ENCODE measurements at places on chromosomes 1 and 21.

DNA sequence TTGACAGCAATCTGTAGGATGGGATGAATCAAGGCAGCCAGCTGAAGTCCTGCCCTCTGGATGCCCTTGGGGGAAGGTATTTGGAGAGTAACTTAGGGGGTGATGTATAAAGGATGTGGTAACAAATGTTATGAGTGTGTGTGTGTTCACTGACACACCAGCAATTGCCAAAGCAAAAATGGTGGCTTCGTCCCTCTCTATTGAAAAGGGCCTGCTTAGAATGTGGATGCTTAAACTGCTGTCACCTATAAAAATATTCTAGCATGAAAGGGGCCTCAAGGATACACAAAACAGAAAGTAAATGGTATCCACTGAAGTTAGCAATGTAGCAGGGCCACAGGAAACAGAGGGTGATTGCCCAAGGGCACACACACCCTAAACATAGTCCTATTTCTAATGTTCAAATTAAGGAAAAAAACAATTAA is 15.1 kb upstream of the AIM2 start:
- no peak for DNase-seq

- DNase-seq, result no peak
These were observed 28.5 kb upstream of the RLF start for GRCh38 chr1:40132383-40133311.

DNA sequence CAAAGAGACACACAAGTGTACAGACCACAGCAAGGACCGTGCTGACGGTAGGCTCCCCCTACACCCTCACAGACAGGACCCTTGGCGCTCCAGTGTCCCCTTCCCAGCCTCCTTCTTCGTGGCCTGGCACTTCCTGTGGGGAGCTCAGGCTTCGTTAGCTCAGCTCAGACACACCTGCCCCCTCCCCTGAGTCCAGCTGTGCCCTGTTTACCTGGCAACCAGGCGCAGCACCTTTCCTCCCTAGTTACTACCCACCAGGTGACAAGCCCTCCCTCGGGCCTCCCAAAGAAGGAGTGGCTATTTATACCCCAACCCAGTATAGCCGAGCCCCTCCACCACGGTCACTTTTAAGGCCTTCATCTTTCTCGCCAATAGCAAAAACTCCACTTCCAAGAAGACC is 4.7 kb downstream of the CELF3 start:
- DNase-seq, result no peak

DNA sequence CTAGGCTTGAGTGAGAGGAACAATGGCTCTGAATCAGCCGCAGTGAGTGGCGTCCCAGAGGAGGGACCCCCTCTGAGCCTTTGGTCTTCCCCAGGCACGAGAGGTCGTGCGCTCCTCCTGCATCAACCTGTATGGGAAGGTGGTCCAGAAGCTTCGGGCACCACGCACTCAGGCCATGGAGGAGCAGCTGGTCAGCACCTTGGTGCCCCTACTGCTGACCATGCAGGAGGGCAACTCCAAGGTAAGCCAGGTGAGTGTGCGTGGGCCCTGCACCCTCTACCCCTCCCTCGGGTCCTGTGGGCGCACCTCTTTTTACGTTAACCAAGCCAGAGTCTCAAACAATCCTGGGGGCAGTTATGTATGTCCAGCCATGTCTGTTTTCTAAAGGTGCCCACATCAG is 13.7 kb upstream of the TTC4 start:
- no peak for DNase-seq

GRCh38 chr1:231986631-231987336 is 360.2 kb downstream of the DISC1 start:
- DNase-seq, result no peak

- no peak for DNase-seq
These were observed 27.3 kb upstream of the ZNF496 start for GRCh38 chr1:247358920-247359319.

DNA sequence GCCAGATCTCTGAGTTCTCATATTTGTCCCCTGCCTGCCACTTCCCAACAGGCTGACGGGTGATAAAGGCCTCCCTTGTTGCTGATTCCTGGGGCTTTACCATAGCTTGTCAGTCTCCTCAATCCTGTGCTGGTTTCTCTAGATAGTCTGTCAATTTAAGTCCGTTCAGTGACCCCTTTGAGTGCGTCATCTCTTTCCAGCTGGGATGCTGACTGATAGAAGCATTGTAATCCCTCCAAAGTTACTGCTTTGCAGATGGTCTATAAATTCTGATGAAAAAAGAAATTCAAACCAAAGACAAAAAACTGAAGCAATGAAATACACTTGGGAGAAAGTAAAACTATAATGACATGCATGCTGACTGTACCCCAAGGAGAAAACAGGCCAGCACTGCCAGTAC is 28.3 kb downstream of the RHOU start:
- no peak for DNase-seq

GRCh38 chr1:31885851-31886250 is 52.3 kb downstream of the PTP4A2 start:
- DNase-seq, result no peak

DNA sequence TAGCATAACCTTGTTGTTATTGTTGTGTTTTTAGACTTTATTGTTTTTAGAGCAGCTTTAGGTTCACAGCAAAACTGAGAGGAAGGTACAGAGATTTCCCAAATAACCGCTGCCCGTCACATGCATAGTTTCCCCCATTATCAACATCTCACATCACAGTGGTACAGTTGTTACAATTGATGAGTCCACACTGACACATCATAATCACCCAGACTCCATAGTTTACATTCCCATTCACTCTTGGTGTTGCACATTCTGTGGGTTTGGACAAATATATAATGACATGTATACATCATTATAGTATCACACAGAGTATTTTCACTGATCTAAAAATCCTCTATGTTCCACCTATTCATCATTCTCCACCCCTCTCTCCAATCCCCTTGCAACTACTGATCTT is 25.9 kb upstream of the TOR3A start:
- no peak for DNase-seq

GRCh38 chr1:232477728-232478127 is 152.2 kb downstream of the SIPA1L2 start:
- DNase-seq, result no peak

GRCh38 chr1:27235827-27236226 is 1.4 kb downstream of the WDTC1 start:
- no peak for DNase-seq

DNA sequence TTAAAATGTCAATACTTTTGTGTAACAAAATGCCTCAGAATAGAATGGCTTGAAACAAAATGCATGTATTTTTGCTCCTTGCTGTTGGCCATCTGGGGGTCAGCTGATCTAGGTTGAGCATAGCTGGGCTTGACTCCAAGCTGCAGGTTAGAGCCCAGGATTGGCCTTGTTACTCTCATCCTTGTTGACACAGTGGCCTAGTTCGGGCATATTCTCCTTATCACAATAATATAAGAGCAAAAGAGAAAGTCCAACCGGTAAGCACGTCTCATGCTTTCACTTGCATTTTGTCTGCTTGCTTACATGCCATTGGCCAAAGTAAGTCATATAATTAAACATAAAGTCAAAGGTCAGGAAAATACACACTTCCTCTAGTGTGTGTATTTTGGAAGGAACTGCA is 456.2 kb downstream of the KCNT2 start:
- no peak for DNase-seq

DNA sequence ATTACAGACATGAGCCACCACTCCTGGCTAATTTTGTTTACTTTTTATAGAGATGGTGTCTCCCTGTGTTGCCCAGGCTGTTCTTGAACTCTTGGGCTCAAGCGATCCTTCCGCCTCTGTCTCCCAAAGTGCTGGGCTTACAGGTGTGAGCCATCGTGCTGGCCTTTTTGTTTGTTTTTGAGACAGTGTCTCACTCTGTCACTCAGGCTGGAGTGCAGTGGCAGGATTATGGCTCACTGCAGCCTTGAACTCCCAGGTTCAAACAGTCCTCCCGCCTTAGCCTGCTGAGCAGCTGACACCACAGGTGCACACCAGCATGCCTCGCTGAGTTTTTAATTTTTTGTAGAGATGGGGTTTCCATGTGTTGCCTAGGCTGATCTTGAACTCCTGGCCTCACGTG is 49.1 kb downstream of the ADARB1 start:
- no peak for DNase-seq

DNA sequence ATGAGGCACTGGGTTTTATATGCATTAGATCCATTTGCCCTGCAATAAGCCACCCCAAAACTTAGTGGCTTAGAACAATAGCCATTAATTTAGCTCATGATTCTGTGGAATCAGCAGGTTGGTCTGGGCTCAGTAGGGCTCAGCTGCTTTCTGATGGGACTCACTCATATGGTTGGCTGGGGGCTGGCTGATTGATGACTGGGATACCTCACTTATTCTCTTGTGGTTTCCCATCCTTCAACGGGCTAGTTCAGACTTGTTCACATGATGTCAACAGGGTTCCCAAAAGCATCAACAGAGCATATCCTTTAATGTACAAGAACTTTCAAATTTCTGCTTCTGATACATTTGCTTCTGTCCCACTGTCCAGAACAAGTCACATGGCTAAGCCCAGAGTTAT is 43.2 kb downstream of the DNM3 start:
- DNase-seq, result no peak

- no peak for DNase-seq
These were observed 56.2 kb downstream of the PEX14 start for GRCh38 chr1:10530756-10531495.

- DNase-seq, result no peak
These were observed 352.0 kb downstream of the USH2A start for GRCh38 chr1:216071262-216071661.

- no peak for DNase-seq
These were observed 67.5 kb downstream of the SPAG17 start for GRCh38 chr1:118117521-118117920.

GRCh38 chr1:112418099-112418892 is 22.3 kb downstream of the CTTNBP2NL start:
- DNase-seq, result no peak

DNA sequence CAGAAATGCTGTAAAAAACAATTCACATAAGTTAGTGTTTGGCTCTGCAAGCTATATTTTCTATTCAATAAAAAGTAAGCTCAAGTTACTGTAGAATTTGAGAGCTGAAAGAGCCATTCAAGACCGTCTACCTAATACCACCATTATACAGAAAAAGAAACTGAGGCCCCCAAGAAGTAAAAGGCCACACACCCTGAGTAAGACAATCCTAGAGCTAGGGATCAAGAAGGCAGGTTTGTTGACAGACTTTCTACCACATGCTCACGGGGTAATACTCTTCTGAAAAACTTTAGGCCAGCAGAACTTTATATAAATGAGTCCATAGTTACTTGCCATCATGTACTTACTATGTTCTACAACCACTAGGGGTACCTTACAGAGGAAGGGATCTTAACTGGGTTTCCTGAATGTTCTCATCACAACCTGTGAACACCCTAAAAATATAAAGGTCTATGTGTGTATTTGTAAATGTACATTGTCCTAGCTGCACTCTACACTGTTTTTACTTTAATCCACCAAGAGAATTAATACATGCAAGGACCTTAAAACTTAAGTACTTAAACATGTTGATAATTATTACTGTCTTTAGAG is 2.7 kb downstream of the PSMG1 start:
- DNase-seq, result no peak

- no peak for DNase-seq
These were observed 6.0 kb downstream of the FNBP1L start for GRCh38 chr1:93453911-93454310.
